ENCODE measurements at places on chromosomes 4 and X.

DNA sequence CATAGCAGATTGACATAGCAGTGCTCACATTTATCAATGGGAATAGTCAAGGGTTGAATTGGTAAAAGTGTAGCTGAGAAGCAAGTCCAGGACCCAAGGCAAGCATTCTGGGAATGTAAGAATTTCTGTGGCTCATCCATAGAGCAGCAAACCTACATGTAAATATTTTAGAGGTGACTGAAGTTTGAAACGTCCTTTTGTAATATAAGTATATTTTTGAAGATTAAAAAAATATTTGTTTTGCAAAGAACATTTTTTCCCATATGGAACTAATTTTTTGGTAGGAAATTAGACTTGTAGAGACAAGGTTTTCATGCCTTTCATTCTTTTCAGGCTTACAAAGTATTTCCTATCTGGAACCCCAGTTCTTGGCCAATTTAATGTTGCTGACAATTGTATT, 104.0 kb downstream of the TEX13A start:
- DNase-seq, result no peak

- no peak for DNase-seq
Observed at GRCh38 chr4:6689506-6689960, 4.1 kb upstream of the S100P start.

GRCh38 chr4:3463556-3464348, 646 bp downstream of the DOK7 start:
- DNase-seq, result peak; percentile 77

- no peak for DNase-seq
Observed at GRCh38 chr4:21845663-21846062, 102.9 kb downstream of the KCNIP4 start.

GRCh38 chrX:47361538-47362511, 8.6 kb upstream of the ZNF157 start:
- DNase-seq, result peak; percentile 94

- DNase-seq, result no peak
Observed at GRCh38 chr4:118124997-118125396, 90.7 kb downstream of the NDST3 start.

DNA sequence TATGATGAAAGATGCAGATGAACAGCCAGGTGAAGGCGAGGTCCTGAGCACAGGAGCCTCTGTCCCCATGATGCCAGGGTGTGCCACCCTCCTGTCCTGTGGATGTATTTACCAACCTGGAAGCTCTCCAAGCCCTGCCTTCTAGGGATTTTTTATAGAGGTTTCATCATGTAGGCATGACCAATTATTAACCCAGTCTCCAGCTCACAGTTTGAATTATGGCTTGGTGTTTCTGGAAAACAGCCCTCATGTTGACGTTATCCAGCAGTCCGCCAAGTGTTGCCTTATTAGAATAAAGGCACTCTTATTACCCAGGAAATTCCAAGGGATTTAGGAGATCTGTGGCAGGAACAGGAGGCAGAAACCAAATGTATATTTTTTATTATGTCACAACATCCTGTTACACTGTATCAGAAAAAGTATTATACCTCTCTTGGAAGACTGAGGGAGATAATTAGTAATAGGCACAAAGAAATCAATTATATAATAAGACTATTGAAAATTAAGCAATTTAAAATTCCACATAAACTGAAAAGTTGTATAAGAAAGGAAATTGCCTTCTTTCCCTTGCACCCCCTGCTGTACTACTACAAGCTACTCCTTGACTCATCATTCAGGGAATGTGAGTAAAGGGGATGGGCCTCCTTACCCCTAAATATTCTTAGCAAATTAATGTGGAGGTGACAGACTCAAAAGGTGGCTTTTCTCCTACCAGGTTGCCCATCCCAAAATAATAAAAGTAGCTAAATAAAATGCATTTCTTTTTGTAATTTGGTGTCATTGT, 129.6 kb downstream of the ZNF330 start:
- DNase-seq, result no peak

DNA sequence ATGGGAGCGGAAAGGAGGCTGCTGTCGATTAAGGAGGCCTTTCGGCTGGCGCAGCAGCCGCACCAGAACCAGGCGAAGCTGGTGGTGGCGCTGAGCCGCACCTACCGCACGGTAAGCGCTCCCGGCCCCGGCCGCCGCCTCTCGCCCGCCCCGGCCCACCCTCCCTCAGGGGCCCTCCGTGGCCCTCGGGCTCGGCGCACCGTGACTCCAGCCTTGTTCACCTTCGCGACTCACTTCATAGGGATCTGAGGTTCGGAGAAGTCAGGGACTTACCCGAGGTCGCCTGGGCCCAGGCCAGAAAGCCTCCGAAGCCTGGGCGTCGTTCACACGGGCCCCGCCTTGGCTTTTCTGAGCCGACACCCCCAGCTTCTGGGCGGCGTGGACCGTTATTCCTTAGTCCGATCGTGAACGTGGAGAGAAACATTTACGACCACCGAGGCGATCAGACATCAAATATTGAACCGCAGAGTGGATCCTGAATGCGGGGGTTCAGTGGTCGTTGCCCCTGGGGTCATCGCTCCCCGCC, 362 bp downstream of the NCAPG start:
- DNase-seq, result no peak

- peak; percentile 30 for DNase-seq
Observed at GRCh38 chr4:6620296-6620695, 20.2 kb upstream of the MRFAP1 start.

DNA sequence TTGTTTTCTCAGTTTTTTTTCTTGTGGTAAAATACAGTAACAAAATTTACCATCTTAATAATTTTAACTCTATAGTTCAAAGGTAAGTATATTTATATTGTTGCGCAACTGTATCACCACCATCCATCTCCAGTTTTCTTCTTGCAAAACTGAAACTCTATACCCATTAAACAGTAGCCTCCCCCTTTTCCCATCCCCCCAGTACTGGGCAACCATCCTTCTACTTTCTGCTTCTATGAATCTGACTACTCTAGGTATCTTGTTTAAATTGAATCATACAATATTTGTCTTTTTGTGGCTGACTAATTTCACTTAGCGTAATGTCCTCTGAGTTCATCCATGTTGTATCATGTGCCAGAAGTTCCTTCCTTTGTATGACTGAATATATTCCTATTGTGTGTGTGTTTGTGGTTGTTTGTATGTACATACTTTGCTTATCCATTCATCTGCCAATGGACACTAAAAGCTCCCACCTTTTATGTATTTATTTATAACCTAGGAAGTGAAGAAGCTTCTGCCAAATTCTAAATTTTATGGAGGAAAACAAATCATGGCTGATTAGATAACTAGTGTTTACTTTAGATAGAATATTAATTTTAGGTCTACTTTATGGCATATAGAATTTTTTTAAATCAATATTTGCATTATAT, 10.0 kb downstream of the ABHD18 start:
- no peak for DNase-seq

- no peak for DNase-seq
Observed at GRCh38 chr4:185358514-185358913, 37.2 kb downstream of the LRP2BP start.

GRCh38 chr4:70688795-70689231, 481 bp downstream of the UTP3 start:
- DNase-seq, result peak; percentile 24

- no peak for DNase-seq
Observed at GRCh38 chrX:96424007-96424406, 260.6 kb upstream of the DIAPH2 start.

GRCh38 chr4:151429957-151430570, 21.1 kb downstream of the FHIP1A start:
- no peak for DNase-seq

- no peak for DNase-seq
Observed at GRCh38 chr4:159966746-159967145, 863.9 kb downstream of the RAPGEF2 start.

DNA sequence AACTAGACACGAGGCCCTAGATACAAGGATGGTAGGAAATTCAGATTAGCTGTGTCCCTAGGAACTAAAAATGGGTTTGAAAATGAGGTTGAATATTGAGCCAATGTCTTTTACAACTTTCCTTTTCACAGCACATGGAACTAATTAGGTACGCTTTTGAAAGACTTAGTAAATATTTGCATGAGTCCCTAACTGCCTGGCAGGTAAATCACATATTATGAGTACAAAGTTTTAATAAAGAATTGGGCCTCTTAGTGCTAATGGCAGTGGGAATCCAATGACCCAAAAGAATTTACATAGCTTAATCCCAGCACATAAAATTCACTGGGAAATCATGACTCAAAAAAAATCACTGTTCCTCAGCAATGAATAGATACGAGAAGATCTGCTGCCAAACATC, 16.8 kb downstream of the MUC7 start:
- DNase-seq, result no peak

DNA sequence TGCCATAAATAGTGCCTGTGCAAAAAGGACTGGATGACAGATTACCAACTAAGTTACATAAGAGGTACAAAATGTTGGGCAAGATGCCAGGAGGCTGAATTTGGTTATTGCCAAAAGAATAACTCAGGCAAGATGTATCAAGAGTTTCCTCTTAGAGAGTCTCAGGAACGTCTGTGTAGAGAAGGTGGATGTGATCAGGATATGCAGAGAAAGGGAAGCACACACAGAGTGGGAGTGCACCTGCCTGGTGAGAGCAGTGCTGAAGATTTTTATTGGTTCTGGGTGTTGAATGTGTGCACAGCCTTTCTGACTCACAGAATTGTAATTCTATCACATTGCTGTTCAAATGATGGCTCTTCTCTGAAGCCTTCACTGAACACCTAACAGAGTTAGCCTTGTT, 156.8 kb upstream of the HS3ST1 start:
- DNase-seq, result no peak

DNA sequence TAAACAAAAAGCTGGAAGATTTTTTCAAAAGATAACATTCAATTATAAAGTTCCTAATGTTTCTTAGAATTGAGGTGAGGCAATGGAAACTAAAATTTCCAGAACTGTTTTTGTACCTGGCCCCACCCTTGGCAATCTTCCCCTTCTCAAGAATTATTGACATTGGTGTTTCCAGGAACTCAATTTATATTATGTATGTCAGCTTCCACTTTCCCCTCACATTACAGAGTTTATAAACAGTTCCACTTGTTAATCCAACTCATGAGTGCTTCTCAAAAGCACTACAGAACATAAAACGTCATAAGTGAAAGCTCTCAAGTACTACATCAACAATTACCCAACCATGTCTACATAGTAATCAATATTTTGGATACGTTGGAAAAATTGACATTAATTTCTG, 107.4 kb downstream of the FAM13A start:
- DNase-seq, result no peak

GRCh38 chrX:54292755-54293154, 65.1 kb downstream of the WNK3 start:
- DNase-seq, result no peak

DNA sequence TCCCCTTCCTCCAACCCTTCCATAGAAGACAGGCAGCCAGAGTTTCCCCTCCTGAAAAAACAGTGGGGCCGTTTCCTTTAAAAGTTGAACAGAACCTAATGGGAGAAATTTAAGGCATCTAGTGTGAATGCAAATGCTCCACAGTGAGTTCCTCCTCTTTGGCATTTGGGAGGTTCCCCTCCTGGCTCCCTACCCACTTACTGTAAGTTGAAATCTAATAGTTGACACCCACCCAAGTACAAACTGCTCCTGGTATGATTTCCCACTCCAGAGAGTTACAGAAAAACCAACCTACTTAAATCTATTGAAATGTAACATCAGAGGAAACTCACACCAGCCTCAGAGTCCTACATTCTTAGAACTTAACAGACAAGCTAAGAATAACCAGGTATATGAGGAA, 17.6 kb downstream of the ENPEP start:
- no peak for DNase-seq

DNA sequence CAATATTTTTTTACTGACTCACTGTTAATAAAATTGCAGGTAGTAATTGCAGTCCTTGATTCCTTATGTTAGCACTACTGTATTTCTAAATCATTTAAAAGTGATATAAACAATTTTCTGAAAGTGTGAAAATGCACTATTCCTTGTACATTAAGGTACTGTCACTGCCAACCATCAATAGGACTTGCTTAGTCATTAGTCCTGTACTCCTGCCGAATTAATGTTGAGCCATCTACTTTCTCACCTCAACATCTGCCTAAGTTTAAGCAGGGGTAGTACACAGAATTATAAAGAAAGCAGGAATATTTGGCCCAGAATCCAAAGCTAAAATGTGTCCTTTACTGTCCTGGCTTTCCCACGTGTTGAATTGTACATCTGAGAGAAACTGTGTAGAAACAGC, 87.0 kb upstream of the TRPC3 start:
- no peak for DNase-seq

DNA sequence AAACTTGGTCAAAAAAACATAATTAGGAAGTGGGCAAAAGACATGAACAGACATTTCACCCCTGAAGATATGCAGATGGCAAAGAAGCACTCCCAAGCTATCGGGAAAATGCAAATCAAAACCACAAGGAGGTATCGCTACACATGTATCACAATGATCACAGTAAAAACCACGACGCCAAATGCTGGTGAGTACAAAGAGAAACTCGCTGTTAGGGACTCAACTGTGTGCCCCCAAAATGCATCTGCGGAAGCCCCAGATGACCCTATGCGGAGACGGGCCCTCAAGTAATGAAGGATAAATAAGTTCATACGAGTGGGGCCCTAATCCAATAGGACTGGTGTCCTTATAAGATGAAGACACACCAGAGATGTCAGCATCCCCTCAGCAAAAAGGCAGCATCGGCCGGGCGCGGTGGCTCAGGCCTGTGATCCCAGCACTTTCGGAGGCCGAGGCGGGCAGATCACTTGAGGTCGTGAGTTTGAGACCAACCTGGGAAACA, 10.2 kb downstream of the GAK start:
- peak; percentile 16 for DNase-seq

DNA sequence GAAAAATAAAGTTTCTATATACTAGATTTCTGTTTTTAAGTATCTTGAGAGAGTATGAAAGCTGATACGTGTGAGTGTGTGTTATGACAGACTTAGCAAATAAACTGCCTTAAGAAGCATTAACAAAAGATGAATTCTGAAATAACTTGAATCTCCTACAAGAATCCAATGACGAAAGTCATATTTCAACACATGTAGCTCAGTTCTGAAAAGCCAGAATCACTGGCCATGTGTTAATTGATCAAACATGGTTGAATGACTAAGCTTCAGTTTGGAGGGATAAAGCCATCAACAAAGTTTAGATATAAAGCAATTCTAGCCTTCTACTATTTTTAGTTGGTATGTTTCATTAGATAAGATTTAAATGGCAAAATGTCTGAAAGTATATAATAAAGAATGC, 88.5 kb upstream of the ETNPPL start:
- DNase-seq, result no peak

DNA sequence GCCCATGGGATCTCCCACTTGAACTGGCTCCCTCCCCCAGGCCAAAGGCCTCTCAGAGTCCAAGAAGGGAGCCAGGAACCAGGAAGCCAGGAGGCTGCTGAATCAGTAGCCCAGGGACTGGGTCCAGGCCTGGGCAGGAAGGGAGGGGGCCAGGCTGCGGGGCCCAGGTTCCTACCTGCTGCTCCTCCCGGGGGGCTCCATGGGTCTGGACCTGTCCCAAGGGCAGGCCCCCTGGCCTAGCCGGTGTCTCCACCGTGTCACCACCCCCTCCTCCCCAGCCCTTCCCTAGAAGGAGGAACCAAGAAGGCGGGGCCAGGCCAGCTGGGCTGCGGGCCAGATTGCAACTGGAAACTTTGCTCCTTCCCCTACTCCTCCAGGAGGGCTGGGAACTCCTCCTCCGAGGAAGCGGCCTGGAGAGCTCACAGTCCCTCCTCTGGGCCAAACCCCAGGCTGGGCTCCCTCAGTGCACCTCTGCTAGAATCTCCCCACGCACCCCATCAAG, at the start of gene IQSEC2:
Gene IQSEC2, minus strand, starts transcription at position 264 of the 502 bp plus-strand sequence.
- peak; percentile 88 for DNase-seq

GRCh38 chr4:158823461-158823873, 54.6 kb downstream of the FNIP2 start:
- no peak for DNase-seq

- DNase-seq, result no peak
Observed at GRCh38 chr4:10421344-10422055, 35.7 kb downstream of the ZNF518B start.
